ENCODE measurements at places on chromosomes 5 and 9.
A peak's percentile ranks its signal among the peaks of the same experiment; 100 is the strongest.

GRCh38 chr5:141529002-141529401, 40.1 kb downstream of the PCDHGC5 start:
- no peak for DNase-seq

DNA sequence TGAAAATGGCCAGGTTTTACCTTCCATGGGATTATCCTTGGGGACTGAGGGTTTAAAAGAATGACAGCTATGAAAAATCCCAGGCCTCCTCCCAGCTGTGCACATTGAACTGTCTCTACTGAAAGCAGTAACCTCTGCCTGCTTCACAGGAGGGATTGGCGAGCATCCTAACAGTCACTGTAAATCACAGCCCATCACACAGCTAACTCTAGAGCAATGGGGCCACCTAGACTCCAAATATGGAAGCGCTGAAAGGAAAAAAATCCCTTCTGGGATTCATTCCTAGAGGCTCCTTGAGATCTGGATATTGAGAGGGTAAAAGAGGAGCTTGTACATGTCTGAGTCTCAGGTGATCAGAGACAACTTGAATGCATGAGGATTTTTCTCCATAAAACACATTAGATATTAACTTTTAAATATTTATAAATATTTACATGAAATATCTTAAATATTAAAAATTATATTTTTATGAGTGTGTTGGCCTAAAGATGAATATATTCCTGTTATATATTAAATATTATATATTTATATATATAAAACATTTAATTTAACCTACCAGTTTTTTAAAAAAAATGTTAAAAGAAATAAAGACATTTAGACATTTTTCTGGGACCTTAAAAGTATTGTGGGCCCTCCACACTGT, 133.8 kb upstream of the SLC24A2 start:
- DNase-seq: peak; percentile 20

DNA sequence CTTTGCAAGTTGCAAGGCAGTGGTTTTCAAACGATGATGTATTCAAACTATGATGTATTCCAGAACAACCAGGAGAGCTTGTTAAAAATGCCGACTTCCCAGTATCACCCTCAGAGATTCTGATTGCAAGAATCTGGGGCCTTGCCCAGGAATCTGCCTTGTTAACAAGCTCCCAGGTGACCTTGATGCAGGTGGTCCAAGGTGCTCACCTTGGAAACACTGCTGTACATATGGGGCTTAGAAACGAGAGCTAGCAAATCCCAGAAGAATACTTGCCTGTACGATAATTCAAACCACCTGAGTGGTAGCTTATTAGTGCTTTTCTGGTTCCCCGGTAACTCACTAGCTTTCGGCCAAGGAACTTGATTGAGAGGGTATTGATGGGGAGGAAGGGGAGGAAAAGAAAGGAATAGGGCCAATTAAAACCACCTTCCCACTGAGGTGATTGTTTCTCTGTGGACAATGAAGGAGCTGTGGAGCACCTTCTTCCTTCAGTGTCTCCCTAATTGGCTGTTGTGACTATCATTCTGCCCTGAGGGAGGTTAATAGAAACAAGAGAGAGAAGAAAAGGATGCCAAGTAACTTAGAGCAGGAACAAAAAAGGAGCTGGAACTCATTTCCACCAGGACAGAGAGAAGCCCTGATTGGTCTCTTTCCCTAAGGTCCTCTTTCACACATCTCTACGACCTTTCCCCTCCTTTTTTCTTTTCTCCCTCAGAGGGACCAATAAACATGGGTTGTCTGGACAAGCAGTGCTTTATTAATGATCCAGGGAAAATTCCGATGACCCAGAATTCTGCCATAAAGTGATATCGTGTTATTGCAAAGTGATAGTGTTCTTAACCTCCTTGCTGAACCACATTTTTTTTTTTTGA, 218.8 kb downstream of the TMEM167A start:
- DNase-seq: no peak

- no peak for DNase-seq
Measured at GRCh38 chr9:127203681-127204327, 60.8 kb upstream of the GARNL3 start.

GRCh38 chr5:83375049-83375745, 96.3 kb upstream of the VCAN start:
- DNase-seq: no peak

- no peak for DNase-seq
Measured at GRCh38 chr9:89598926-89599325, 5.9 kb upstream of the GADD45G start.

GRCh38 chr9:1979741-1980367, 35.3 kb upstream of the SMARCA2 start:
- DNase-seq: no peak

GRCh38 chr5:65359981-65360380, 121.7 kb downstream of the ADAMTS6 start:
- no peak for DNase-seq

DNA sequence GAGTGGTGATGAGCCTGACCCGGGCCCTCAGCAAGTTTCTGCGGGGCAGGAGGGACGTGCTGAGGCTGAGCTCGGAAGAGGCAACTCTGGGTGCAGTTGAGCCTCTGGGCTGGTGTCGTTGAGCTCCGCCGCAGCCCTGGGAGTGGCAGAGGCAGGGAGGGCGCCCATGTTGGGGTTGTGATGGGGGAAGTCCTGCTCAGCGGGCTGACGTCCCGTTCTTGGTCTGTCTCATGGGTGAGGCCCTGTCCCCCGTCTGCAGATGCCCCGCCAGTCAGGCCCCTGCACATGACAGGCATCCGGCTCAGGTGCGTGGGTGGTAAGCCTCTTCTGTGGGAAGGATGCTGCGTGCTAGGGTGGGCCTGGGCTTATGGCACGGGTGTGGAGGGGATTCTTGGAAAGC, 64.3 kb downstream of the RXRA start:
- no peak for DNase-seq

DNA sequence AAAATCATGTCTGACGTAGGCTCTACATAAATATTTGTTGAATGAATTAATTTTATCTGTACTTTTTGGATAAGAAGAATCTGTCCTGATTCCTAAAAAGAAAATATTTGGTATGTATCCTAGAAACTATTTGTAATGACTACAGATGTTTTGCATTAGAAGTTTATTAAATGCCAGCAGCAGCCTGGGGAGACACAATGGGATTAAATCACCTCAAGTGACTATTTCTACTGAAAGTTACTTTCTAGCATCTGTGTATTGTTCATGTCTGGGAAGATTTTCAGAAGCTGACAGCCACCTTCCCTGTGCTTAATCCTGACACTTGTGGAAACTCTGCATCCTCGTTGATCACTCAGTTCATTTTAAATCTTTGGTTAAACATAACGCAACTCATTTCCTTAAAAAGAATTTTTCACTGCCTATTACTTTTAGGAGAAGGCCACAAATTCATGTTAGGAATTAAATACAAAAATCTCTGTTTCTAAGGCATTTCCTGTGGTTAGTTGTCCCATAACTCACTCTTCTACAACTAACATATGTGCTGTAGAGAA, 209.3 kb upstream of the PPP1R2B start:
- DNase-seq: no peak

- no peak for DNase-seq
Measured at GRCh38 chr9:91120200-91120599, 241.5 kb downstream of the AUH start.

GRCh38 chr9:103713631-103714030, 380.5 kb upstream of the SMC2 start:
- no peak for DNase-seq

- no peak for DNase-seq
Measured at GRCh38 chr9:136939996-136940525, 4.5 kb downstream of the FBXW5 start.

DNA sequence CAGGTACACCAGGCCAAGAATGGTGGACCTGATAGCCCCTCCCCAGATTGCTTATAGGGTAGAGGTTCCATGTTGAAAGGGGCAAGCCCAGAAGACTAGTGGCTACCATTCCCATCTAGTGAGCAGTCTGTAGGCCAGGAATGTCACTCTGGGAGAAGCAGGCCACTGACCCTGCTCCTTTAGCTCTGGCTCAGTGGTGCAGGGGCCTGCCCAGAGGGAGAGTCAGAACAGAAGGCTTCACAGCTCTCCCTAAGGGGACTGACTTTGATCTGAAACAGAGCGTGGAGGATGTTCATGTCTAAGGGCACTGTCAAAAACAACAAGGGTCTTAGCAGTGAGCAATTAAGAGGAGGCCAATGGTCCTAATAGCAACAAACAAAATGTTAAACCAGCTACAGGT, 81.7 kb downstream of the ZNF354C start:
- no peak for DNase-seq

DNA sequence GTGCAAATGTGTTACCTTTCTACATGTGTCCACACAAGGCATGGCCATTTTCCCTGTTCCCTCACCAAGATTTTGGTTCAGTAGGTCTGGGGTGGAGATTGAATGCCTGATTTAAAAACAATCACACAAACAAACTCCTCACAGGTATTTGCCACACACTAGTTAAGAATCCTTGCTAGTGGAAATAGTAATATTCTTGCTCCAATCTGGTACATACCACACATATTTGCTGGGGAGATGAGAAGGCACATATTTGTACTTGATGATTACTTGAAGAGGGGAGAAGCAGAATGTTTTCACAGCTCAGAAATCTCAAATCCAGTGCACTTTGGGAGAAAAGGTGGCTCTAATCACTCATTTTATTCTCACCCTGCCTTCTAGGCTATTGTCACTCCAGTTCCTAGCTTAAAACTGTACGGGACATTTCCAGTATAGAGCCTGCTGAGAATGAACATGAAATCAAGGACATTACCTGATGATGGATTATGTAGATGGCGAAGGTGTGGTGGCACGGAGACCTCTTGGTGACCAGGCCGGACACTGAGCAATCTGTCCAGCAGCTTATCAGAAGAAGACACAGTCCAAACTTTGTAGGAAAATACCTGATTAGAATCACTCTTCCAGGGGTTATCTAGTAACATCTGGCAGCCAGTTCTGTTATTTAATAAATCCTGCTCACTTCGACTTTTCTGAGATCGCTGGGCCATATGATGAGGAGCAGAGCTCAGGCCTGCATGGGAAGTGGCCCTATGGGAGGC, 116.1 kb upstream of the IL6ST start:
- DNase-seq: no peak

DNA sequence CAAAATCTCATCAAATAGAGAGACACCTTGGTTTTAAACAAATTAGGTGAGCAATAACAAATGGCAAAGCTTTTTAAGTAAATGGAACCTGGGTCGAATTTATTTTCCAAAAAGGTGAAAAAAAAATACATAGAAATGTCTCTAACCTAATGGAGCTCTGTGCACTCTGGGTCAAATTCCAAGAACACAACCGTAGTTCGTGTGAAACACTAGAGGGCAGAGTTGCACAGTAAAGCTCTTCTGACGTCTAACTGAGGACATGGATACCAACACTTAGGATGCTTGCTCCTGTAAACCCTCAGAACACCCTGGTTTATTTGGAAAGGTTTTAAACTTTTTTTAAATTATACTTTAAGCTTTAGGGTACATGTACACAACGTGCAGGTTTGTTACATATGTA, 18.9 kb downstream of the MARCHF11 start:
- peak; percentile 59 for DNase-seq

- peak; percentile 73 for DNase-seq
Measured at GRCh38 chr5:139690064-139690802, 42.1 kb downstream of the CXXC5 start.

DNA sequence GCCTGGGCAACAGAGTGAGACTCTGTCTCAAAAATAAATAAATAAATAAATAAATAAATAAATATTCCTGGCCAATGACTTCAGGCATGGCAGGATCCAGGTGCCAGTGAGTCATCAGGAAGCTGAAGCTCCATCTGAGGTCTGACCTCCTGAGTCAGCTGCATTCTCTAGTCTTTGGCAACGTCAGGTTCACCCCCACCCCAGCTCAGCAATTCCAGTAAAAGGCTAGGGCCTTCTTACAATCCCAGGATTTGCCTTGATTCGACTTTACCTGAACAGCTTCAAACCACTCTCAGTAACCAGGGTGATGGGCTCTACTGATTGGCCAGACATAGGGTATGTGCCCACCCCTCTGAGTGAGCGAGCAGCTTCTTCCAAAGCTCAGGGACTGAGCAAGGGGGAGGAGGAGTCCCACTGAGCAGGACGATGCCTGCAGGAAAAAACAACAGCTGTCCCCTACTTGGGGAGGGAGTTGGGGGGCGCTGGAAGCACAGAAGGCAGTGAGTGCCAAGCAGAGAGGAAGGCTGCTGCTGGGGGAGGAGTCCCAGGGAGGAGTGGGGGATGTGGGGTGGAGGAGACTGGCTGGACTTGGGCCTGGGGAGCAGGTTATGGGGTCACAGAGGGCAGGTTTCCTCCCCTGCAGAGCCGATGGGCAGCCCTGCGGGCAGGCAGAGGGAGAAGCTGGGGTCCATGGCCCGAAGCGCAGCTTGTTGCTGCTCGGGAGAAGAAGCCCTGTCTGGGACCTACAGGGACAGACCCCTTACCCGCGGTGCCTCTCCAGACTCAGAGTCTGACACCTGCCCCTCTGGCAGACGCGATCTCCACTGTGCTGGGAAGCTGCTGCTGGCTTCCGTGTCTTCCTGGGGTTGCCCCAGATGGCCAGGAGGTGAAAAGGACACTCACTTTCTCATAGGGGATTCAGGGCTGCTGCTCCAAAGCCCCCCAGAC, 25.9 kb upstream of the UNC5A start:
- DNase-seq: peak; percentile 91

DNA sequence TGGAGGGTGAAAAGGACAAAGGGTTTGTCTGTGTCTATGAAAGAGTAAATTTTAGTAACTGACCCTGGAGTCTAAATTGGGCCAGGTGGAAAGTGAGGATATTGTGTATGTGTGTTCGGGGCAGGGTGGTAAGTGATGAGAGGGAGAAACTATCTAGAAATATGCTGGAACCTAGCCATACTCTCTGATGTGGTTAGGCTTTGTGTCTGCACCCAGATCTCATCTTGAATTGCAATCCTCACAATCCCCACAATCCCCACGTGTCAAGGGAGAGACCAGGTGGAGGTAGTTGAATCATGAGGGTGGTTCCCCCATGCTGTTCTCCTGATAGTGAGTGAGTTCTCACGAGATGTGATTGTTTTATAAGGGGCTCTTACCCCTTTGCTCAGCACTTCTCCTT, 60.6 kb downstream of the COMMD10 start:
- DNase-seq: no peak

- DNase-seq: peak; percentile 65
Measured at GRCh38 chr5:78504704-78505677, 143.6 kb downstream of the LHFPL2 start.

GRCh38 chr5:66974256-66974655, 222.3 kb downstream of the CD180 start:
- no peak for DNase-seq

DNA sequence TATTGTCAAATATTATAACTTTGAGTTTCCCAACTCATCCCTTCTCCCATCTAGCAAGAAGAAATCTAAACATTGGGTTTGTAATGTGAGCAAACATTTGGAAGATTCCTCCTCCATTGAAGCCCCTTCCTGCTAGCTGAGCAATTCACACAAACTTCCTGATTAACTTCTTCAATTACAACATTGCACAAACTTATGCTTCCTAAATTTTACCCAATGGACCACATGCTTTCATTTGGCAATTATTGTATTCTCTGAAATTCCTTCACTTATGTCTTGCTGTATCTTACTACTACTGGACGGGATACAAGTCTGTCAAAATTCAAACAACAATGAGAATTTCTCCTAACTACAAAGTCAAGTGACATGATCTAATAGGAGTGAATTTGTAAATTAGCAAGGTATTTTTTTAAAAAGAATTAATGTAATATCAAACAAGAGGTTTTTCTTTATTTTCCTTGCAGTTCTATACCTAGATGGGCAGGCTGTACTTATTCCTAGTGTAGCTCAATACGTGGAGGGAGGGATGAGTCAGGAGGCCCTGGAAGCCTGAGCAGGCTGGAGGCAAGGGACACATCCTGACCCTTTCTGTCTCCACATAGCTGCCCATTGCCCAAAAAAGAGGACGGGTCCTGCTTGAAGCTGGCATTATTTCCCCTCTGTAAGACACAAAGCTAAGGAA, 11.8 kb upstream of the IFNW1 start:
- no peak for DNase-seq

- no peak for DNase-seq
Measured at GRCh38 chr9:68678430-68678829, 26.6 kb upstream of the PIP5K1B start.
